ENCODE measurements at places on chromosomes 7 and 10.
A peak's percentile ranks its signal among the peaks of the same experiment; 100 is the strongest.

GRCh38 chr7:1113548-1113885 lies 25.6 kb downstream of the GPER1 start:
- no peak for DNase-seq

- DNase-seq: no peak
Observed at GRCh38 chr10:85105614-85106255, 777.3 kb downstream of the CCSER2 start.

DNA sequence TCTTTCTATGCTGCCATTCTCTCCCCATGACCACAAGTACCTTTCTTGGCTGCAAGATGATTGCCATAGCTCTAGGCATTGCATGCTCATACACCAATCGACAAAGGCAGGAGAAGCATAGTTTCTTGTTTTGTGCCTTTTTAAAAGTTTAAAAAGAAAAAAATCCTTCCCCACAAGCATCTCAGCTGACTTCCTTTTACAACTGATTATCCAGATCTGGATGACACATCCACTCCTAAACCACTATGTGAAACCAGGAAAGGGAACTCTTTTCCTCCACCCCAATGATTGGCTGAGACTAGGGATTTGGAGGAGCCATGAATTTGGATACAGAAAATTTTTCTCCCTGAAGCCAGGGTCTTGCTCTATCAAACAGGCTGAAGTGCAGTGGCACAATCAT lies 14.5 kb upstream of the LRRC4 start:
- DNase-seq: no peak

DNA sequence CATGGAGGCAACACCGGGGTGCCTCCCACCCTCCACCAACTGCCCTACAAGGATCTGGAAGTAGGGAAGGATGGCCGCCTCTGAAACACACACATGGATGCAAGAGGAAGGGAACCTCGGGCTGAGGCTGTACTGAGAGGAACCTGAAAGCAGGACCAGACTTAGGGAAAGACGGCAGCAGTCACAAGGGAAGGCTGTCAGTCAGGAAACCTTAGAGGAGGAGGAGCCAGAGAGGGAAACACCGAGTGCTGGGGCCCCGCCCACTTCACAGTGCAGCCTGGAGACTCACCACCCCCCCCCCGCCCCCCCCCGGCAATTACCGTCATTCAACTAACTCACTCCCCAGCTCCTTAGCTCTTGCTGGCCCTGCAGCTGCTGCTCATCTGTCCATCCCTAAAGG lies 2.5 kb downstream of the CYREN start:
- no peak for DNase-seq

DNA sequence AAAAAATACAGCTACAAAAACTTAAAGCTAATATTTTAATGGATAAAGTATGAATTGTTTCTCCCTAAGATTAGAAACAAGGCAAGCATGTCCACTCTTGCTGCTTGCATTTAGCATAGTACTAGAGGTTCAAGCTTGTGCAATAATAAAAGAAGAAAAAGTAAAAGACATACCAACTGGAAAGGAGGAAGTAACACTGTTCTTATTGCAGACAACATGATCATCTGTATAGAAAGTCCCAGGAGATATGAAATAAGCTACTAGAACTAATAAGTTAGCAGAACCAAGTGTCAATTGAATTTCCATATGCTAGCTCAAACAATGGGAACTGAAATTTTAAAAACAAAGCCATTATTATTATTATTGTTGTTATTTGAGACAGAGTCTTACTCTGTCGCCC lies 20.0 kb upstream of the RABGEF1 start:
- no peak for DNase-seq

DNA sequence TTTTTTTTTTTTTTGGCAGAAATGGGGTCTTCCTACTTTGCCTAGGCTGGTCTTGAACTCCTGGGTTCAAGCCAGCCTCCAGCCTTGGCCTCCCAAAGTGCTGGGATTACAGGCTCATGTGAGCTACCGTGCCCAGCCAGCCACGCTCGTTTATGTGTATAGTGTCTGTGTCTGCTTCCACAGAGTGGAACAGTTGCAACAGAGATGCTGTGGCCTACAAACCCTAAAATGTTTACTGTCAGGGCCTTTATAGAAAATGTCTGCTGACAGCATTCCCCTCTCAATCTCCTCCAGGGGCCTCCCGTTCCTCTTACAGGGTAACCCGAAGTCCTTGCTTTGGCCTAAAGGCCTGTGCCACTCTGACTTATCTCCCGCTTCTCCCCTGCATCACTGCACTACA lies 87.6 kb upstream of the LEP start:
- DNase-seq: no peak

- DNase-seq: no peak
Observed at GRCh38 chr7:108869070-108869469, 299.4 kb downstream of the DNAJB9 start.

GRCh38 chr7:64892666-64893309 lies 10.3 kb upstream of the ZNF273 start:
- no peak for DNase-seq

DNA sequence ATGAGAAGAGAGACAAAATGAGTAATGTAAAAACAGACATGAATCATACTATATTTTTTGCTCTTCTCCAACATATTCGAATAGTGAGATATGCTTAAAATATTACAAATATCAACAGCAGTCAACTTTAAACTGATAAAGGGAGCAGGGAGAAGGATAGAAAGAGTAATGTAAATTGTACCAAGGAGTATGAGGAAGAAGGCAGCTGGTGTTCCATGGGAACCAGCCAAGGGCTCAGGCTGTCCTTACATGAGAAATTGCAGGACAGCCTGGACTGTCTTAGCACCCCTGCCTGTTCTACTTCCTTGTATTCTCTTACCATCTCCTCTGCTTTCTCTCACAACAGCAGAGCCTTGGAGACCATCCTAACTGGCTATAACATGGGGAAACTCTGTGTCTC lies 128.7 kb downstream of the TSPAN12 start:
- no peak for DNase-seq

- DNase-seq: no peak
Observed at GRCh38 chr10:93854975-93855374, 38.8 kb upstream of the SLC35G1 start.

DNA sequence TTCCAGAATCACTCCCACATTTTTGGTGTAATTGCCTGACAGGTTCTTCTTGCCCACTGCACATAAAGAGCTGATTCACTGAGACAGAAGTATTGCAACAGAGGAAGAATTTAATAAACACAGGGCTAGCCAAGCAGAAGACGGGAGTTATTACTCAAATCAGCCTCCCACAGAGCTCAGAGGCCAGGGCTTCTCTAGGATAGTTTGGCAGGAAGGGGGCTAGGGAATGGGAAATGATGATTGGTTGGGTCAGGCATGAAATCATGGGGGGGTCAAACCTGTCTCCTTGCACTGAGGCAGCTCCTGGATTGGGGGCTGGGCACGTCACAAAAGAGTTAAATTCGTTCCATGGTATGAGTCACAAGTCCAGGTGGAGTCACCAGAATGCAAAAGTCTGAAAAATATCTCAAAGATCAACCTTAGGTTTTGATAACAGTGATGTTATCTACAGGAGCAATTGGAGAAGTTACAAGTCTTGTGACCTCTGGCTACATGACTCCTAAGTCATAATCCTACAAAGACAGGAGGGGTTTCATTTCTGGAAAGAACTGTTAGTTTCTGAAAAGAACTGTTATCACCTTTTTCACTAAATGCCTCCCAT lies 30.2 kb upstream of the ERCC6 start:
- no peak for DNase-seq

DNA sequence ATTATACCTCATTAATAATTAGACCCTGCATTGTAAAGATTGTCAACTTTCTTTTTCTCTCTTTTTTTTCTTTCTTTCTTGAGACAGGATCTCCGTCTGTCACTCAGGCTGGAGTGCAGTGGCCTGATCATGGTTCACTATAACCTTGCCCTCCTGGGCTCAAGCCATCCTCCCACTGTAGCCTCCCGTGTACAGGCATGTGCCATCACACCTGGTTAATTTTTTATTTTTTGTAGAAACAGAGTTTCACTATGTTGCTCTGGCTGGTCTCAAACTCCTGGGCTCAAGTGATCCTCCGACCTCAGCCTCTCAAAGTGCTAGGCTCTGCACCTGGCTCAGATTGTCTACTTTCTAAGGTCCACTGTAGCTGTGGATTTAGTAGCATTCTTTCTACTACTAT lies 50.7 kb downstream of the MDFIC start:
- no peak for DNase-seq

DNA sequence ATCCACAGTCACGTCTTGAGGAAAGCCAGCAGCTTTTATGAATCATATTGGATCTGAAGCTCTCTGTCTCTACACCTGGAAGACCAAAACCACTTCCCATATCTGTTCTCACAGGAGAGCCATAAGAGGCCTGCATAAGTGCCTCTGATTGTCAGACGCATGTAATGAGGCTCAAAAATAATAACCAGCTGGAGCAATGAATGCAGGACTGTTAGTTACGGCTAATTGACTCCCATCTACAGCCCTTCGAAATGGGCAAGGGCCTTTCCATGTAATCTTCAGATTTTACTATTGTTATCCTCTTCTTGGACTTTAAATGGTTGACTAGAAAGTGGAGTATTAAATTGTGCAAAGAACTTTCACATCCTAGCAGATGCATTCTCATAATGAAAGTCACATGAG lies 4.4 kb upstream of the SEMA3C start:
- peak; percentile 55 for DNase-seq

- DNase-seq: no peak
Observed at GRCh38 chr10:27717861-27718260, 27.8 kb downstream of the MKX start.

DNA sequence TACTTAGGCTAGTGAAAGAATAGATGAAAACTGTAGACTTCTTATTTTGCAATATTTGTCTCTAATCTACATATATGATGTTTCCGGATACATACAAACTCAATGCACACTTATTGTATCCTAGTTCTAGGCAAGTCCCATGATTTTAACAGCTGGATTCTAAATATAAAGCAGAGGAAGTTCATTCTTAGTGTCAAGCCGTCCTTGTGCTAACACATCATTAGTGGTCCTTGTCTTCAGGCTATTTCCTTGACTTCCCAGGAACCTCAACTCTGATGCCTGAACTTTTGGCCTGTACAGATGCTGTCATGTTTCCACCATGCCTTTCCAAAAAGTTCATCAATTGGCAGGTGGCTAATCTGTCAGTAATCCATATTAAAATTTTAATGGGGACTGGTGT lies 301.9 kb upstream of the DGKB start:
- DNase-seq: no peak

DNA sequence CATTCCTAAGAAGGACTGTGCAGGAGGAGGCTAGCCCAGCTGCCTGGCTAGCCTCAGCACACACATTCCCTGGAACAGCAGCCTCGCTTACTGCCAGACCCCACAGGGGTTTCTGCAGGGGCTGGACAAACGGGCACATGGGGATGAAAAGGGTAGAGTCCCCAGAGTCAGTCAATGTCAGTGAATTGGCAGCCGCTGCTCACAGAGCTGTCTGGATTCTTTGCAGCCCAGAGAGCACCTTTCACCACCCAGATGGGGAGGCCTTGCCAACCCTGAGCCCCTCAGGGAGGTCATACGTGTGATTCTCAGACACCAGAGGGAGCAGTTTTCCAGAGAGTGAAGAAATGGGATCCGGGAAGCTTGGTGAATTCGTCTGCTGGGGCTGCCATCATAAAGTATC lies 143.3 kb downstream of the KCNMA1 start:
- DNase-seq: no peak

- no peak for DNase-seq
Observed at GRCh38 chr7:132441935-132442334, 134.3 kb downstream of the PLXNA4 start.

DNA sequence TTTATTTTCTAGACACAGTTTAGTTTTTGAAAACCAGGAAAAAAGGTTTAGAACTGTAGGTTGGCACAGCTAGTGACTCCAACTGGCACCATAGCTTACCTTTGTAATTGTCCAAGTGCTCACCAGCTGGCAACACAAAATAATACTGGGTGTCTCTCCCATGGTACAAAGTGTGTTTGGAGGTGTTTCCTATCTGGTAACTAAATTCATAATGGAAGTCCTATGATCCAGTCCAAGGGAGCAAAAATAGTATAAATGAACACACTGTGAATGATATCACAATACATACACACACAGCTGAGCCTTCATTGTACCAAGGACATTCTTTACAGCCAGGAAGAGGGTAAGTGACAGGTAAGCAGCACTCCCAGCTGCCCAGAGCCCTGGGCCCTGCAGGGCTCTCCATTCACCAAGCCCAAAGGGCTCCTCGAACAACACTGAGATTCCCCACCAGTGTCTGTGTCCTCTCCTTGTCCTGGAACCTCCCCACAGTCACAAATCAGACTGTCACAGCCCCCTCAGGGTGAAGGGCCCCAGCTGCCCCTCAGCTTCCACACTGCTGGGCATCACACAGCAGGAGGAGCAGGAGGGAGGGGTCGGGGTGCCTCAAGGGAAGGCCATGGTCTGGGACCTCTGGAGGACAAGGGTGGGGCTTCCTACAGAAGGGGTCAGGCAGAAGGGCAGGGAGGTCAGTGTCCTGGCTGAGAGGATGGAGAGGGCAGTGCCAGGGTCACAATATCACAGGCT lies 72.1 kb downstream of the PKD1L1 start:
- DNase-seq: no peak

DNA sequence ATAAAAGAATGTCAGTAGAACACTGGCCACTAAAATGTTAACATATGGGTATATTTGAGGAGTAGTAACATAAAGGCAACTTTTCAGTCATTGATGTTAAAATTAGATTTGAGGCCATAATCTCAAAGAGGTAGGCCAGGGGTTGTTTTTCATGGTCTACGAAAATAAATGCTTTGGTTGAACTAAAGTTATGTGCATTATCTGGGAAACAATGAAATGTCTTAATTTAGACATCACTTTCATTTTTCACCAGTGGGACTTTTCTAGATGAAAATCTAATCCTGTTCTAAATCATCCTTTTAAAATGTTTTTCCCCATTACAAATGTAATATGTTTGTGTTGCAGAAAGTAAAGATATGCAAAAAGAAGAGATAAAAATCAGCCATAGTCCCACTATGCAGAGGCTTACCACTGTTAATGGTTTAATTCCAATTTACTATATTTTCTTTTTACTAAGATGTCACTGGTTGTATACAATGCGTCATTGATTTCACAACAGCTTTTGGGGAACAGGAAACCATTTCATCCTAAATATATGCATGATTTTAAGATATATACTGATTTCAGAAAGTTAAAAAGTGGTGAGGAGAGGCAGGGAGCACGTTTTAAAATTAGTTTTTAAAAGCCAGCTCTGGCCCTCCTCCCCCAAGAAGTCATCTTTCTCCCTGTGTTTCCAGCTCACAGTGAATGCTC lies 64.3 kb downstream of the ARID5B start:
- no peak for DNase-seq

DNA sequence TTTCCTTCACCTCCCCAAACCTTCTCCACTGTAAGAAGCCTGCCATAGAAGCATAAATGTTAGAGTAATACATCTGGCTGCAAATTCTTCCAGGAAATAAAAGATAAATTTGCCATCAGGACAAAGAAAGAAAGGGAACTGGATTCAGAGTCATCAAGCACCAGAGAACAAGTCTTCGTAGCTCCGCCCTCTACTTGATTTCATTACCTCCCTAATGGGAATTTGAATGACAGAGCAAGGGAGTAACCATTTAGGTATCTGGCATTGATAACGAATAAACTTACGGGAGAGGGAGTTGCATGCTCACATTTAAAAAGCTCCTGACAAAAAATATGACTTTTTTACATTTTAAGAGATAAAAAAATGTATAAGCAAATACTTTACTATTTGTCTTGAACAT lies 263.4 kb downstream of the NEBL start:
- DNase-seq: no peak

GRCh38 chr10:110993024-110993693 lies 73.8 kb downstream of the SHOC2 start:
- no peak for DNase-seq

GRCh38 chr10:126252884-126253610 lies 135.2 kb downstream of the ADAM12 start:
- DNase-seq: no peak

Data from NCI-H2081 treated with DMSO at 0.1 percent for 48 hours (cell line).